Right hindlimb (tissue), 1 donor: ENCODE measurements at places on chromosomes 2 and 18.

GRCh38 chr18:24535527-24536295 is 75.3 kb downstream of the HRH4 start:
- no peak for DNase-seq

GRCh38 chr2:207107551-207107950 is 58.2 kb downstream of the KLF7 start:
- no peak for DNase-seq

GRCh38 chr18:58491773-58492752 is 136.8 kb downstream of the ALPK2 start:
- no peak for DNase-seq

GRCh38 chr2:172251231-172251630 is 148.5 kb upstream of the DLX2 start:
- no peak for DNase-seq

- no peak for DNase-seq
Measured at GRCh38 chr2:27885234-27885633, 5.0 kb downstream of the RBKS start.

DNA sequence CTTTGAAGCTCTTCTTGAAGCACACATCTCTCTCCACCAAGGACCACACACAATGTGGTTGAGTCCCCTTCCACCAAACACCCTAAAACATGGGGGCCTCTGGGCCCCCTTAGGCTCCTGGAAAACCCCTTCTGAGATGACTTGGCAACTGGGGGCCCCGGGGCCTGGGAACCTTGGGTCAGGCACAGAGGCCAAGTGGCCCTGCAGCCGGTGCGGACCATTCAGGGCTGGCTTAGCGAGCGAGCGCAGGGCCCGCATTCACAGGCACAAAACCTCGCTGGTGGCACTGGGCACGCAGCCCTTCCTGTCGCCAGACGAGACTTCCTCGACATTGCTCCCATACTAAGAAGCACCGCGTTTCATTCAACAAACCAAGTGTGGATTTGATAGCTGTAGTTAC is 111.2 kb upstream of the ID2 start:
- DNase-seq = no peak
